Bronchial smooth muscle cell (primary cell): ENCODE measurements at places on chromosomes 5 and 9. TPM values are rescaled to one million over a fixed set of nuclear protein-coding genes. Genes with fewer than 3 reads are reported as not detected.

Gene PCDHA13
- 0.09 and 0.16 TPM in 2 replicates for total RNA-seq

Gene FAM81B
- not detected in 2 replicates for total RNA-seq

Gene CCDC152
- total RNA-seq, result 0.09 and 2.2 TPM in 2 replicates

Gene MEGF10
- total RNA-seq, result not detected in 2 replicates

Gene RECK
- 29.9 and 42.3 TPM in 2 replicates for total RNA-seq

Gene ZNF658
- 3.9 and 4.6 TPM in 2 replicates for total RNA-seq

Gene PCDHGA9
- total RNA-seq, result 2.9 and 3.8 TPM in 2 replicates

Gene PTPRD
- total RNA-seq, result 1.7 and 13.1 TPM in 2 replicates

Gene OTP
- total RNA-seq, result not detected in 2 replicates

Gene C9orf50
- under 0.01 TPM in 2 replicates for total RNA-seq

Gene SLC6A19
- not detected in 2 replicates for total RNA-seq

Gene ANKRD31
- 0.09 and 0.16 TPM in 2 replicates for total RNA-seq

Gene C9orf43
- 0.16 and 0.26 TPM in 2 replicates for total RNA-seq

Gene LPAR1
- 159 and 450 TPM in 2 replicates for total RNA-seq

Gene PTGDS
- 0.79 and 6.0 TPM in 2 replicates for total RNA-seq

Gene SNCB
- total RNA-seq, result 0.09 and 0.32 TPM in 2 replicates

Gene CCL21
- total RNA-seq, result not detected in 2 replicates
